Hematopoietic multipotent progenitor cell (in vitro differentiated cells): ENCODE measurements at places on chromosomes 7 and 10. TPM values are rescaled to one million over a fixed set of nuclear protein-coding genes. Genes with fewer than 3 reads are reported as not detected.

The C7orf33 gene
- not detected for total RNA-seq

The EPHA1 gene
- 6.2 TPM for total RNA-seq

The EN2 gene
- total RNA-seq, result not detected

The CRHR2 gene
- total RNA-seq, result not detected

The TMEM184A gene
- total RNA-seq, result 0.27 TPM

The THAP5 gene
- total RNA-seq, result 8.3 TPM

The AUTS2 gene
- 14.8 TPM for total RNA-seq

The NPM3 gene
- total RNA-seq, result 136 TPM

The PRKG1 gene
- total RNA-seq, result 67.3 TPM

The HOXA3 gene
- total RNA-seq, result 14.3 TPM

The CEP55 gene
- 0.81 TPM for total RNA-seq

The TUBB8 gene
- total RNA-seq, result not detected

The PRTFDC1 gene
- total RNA-seq, result 3.5 TPM

The RGS10 gene
- total RNA-seq, result 12.9 TPM

The IFIT1B gene
- total RNA-seq, result under 0.01 TPM

The RBM28 gene
- total RNA-seq, result 6.5 TPM

The HOXA5 gene
- 30.4 TPM for total RNA-seq

The CFAP43 gene
- total RNA-seq, result 0.54 TPM

The TRIM50 gene
- total RNA-seq, result not detected

The NUTM2D gene
- 7.0 TPM for total RNA-seq

The GTF2IRD1 gene
- 1.1 TPM for total RNA-seq

The CUX1 gene
- 99.1 TPM for total RNA-seq

The SCIN gene
- under 0.01 TPM for total RNA-seq

The ZNF3 gene
- total RNA-seq, result 25.9 TPM

The FRMD4A gene
- total RNA-seq, result 0.54 TPM

The PTCD1 gene
- 8.9 TPM for total RNA-seq

The INTS15 gene
- total RNA-seq, result 22.9 TPM

The TSPAN15 gene
- total RNA-seq, result 0.27 TPM

The C7orf57 gene
- total RNA-seq, result 0.27 TPM

The ATP5MK gene
- 36.1 TPM for total RNA-seq
